Tracheal epithelial cell (primary cell): ENCODE measurements at places on chromosomes 1 and 21. TPM values are rescaled to one million over a fixed set of nuclear protein-coding genes. Genes with fewer than 3 reads are reported as not detected.

Gene TBX19
- 0.85 and 0.96 TPM in 2 replicates for total RNA-seq

Gene ITPKB
- 2.2 and 4.3 TPM in 2 replicates for total RNA-seq

Gene FOXD3
- not detected in 2 replicates for total RNA-seq

Gene TMEM79
- 6.3 and 6.8 TPM in 2 replicates for total RNA-seq

Gene RGS16
- 0.72 and 3.0 TPM in 2 replicates for total RNA-seq

Gene BATF3
- total RNA-seq = 0.21 and 0.96 TPM in 2 replicates

Gene NID1
- total RNA-seq = 0.43 and 2.4 TPM in 2 replicates

Gene HTR1D
- total RNA-seq = under 0.01 TPM in 1 of 2 replicates, not detected in the other

Gene NPR1
- 0.48 TPM in 1 of 2 replicates, not detected in the other for total RNA-seq

Gene LIPI
- total RNA-seq = not detected in 2 replicates

Gene ADCY10
- not detected in 2 replicates for total RNA-seq

Gene HPCAL4
- 0.24 TPM in 1 of 2 replicates, not detected in the other for total RNA-seq

Gene ELAPOR1
- under 0.01 and 0.24 TPM in 2 replicates for total RNA-seq

Gene OPRD1
- total RNA-seq = under 0.01 TPM in 1 of 2 replicates, not detected in the other

Gene PLPPR4
- total RNA-seq = not detected in 2 replicates

Gene SYNC
- 8.3 and 18.8 TPM in 2 replicates for total RNA-seq

Gene C1orf185
- total RNA-seq = not detected in 2 replicates

Gene PLA2G2C
- total RNA-seq = not detected in 2 replicates

Gene LAD1
- 186 and 189 TPM in 2 replicates for total RNA-seq

Gene KCNJ9
- total RNA-seq = under 0.01 and 0.21 TPM in 2 replicates

Gene RFX5
- 19.0 and 68.0 TPM in 2 replicates for total RNA-seq

Gene DTL
- total RNA-seq = 3.0 and 6.5 TPM in 2 replicates

Gene WNT3A
- total RNA-seq = under 0.01 TPM in 1 of 2 replicates, not detected in the other

Gene SMPDL3B
- 1.1 and 8.2 TPM in 2 replicates for total RNA-seq

Gene HES2
- 249 and 299 TPM in 2 replicates for total RNA-seq

Gene ELOVL1
- total RNA-seq = 60.1 and 90.6 TPM in 2 replicates

Gene THEMIS2
- 8.1 and 18.6 TPM in 2 replicates for total RNA-seq

Gene TCP10L
- total RNA-seq = 0.24 and 1.5 TPM in 2 replicates

Gene KRTAP11-1
- not detected in 2 replicates for total RNA-seq

Gene ANKRD34A
- total RNA-seq = 1.1 TPM in 1 of 2 replicates, not detected in the other

Gene CLCA4
- total RNA-seq = 0.96 and 6.8 TPM in 2 replicates

Gene NPHS2
- not detected in 2 replicates for total RNA-seq

Gene ITLN2
- total RNA-seq = 0.64 TPM in 1 of 2 replicates, not detected in the other

Gene INSRR
- not detected in 2 replicates for total RNA-seq

Gene CELA3B
- total RNA-seq = 1.9 TPM in 1 of 2 replicates, not detected in the other

Gene P3R3URF
- not detected in 2 replicates for total RNA-seq

Gene CELA2B
- total RNA-seq = not detected in 2 replicates

Gene PLXNA2
- total RNA-seq = 8.7 and 14.9 TPM in 2 replicates

Gene PRAMEF1
- not detected in 2 replicates for total RNA-seq

Gene RRP1
- 23.2 and 51.1 TPM in 2 replicates for total RNA-seq

Gene GLMP
- total RNA-seq = 28.9 and 37.7 TPM in 2 replicates

Gene OPTC
- not detected in 2 replicates for total RNA-seq

Gene DNASE2B
- not detected in 2 replicates for total RNA-seq

Gene MYCL
- total RNA-seq = 7.0 and 20.5 TPM in 2 replicates

Gene ABCA4
- total RNA-seq = 0.64 and 0.72 TPM in 2 replicates

Gene USH2A
- not detected in 2 replicates for total RNA-seq

Gene SV2A
- 0.85 and 1.7 TPM in 2 replicates for total RNA-seq

Gene KLF17
- 0.24 TPM in 1 of 2 replicates, not detected in the other for total RNA-seq

Gene BEND5
- total RNA-seq = 0.72 TPM in 1 of 2 replicates, not detected in the other

Gene VPS13D
- total RNA-seq = 29.4 and 38.8 TPM in 2 replicates
